ENCODE measurements at places on chromosomes 6 and 20. TPM values are rescaled to one million over a fixed set of nuclear protein-coding genes. Genes with fewer than 3 reads are reported as not detected.

The ADNP gene
- total RNA-seq: 32.2 TPM

The MGME1 gene
- 13.4 TPM for total RNA-seq

The FAXC gene
- 0.56 TPM for total RNA-seq

The EYS gene
- under 0.01 TPM for total RNA-seq

The SLC17A1 gene
- total RNA-seq: not detected

The HCRTR2 gene
- total RNA-seq: not detected

The FBXL4 gene
- 6.2 TPM for total RNA-seq

The ELOVL4 gene
- 0.94 TPM for total RNA-seq

The PRPH2 gene
- total RNA-seq: 0.19 TPM

The SYNGAP1 gene
- 1.6 TPM for total RNA-seq

The ZNF311 gene
- total RNA-seq: 0.63 TPM

The RTF2 gene
- 92.6 TPM for total RNA-seq

The TMC2 gene
- not detected for total RNA-seq

The MYLK2 gene
- total RNA-seq: 0.36 TPM

The SMPDL3A gene
- total RNA-seq: 3.5 TPM

The PREX1 gene
- total RNA-seq: 61.7 TPM

The CLPSL1 gene
- not detected for total RNA-seq

The PRELID3B gene
- 88.4 TPM for total RNA-seq

The NFATC2 gene
- total RNA-seq: 1.5 TPM

The CDC40 gene
- 17.0 TPM for total RNA-seq

The DNAAF9 gene
- 12.2 TPM for total RNA-seq

The TPX2 gene
- total RNA-seq: 19.3 TPM

The SLC17A9 gene
- 13.8 TPM for total RNA-seq

The NOX3 gene
- not detected for total RNA-seq

The SLC17A4 gene
- total RNA-seq: not detected

The SAPCD1 gene
- 1.3 TPM for total RNA-seq

The PBOV1 gene
- not detected for total RNA-seq

The CPXM1 gene
- not detected for total RNA-seq

The WFDC5 gene
- total RNA-seq: not detected

The ACTL10 gene
- 1.6 TPM for total RNA-seq

The PNLDC1 gene
- not detected for total RNA-seq

The SRSF12 gene
- total RNA-seq: under 0.01 TPM

The SULF2 gene
- total RNA-seq: 66.4 TPM

The ZC3H12D gene
- under 0.01 TPM for total RNA-seq

The TBP gene
- total RNA-seq: 8.4 TPM

The GUCA1A gene
- not detected for total RNA-seq

The ZSWIM3 gene
- total RNA-seq: 5.8 TPM

The OSER1 gene
- total RNA-seq: 30.8 TPM

The CABLES2 gene
- total RNA-seq: 0.75 TPM

The SCP2D1 gene
- total RNA-seq: not detected
